ENCODE measurements at places on chromosomes 5 and 9.

DNA sequence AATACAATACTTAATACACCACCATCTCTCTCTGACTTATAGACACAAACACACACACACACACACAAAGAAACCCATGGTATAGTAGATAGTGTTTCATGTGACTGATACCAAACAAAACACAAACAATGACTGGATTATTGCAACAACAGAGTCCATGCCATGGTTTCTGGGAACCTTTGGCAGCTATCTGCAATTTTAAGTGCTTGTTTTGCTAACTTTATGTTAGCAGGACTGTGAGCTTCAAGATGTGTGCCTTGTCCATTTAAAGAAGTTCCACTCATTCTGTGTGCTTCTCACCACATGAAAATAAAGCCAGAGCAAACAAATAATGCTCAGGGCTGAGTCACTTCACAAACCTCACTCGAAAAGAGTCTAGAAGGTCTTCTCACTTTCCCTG is 15.1 kb upstream of the LURAP1L start:
- no peak for DNase-seq

GRCh38 chr9:69325409-69326212 is 596 bp downstream of the ENTREP1 start:
- DNase-seq = no peak

- peak; percentile 62 for DNase-seq
Measured at GRCh38 chr5:87081511-87082372, 185.9 kb upstream of the RASA1 start.

- no peak for DNase-seq
Measured at GRCh38 chr5:135039271-135040033, 5.4 kb upstream of the PITX1 start.

DNA sequence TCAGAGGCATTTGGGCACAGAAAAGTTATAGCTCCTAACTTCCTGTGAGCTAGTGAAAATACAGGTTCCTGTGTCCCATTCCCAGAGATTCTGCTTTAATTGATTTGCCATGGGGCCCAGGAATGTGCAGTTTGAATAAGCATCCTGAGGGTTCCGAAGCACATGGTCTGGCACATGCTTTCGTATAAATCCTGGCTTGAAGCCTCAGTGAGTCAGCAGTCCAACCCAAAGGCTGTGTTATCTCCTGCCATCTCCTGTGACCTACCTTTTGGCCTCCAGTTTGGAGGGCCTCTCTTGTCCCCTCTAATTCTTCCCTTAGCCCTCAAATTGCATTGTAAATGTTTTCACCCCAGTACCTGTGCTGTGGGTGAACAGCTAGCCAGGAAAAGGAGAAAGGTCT is 183.8 kb downstream of the NR3C1 start:
- DNase-seq = no peak
